ENCODE measurements at places on chromosomes 1 and 21.

GRCh38 chr1:111507411-111508201 lies 4.2 kb upstream of the ADORA3 start:
- peak; percentile 59 for DNase-seq

GRCh38 chr1:155245163-155245524 lies 10.1 kb downstream of the ENTREP3 start:
- DNase-seq: no peak

GRCh38 chr1:194181845-194182244 lies 995.4 kb upstream of the B3GALT2 start:
- DNase-seq: no peak

DNA sequence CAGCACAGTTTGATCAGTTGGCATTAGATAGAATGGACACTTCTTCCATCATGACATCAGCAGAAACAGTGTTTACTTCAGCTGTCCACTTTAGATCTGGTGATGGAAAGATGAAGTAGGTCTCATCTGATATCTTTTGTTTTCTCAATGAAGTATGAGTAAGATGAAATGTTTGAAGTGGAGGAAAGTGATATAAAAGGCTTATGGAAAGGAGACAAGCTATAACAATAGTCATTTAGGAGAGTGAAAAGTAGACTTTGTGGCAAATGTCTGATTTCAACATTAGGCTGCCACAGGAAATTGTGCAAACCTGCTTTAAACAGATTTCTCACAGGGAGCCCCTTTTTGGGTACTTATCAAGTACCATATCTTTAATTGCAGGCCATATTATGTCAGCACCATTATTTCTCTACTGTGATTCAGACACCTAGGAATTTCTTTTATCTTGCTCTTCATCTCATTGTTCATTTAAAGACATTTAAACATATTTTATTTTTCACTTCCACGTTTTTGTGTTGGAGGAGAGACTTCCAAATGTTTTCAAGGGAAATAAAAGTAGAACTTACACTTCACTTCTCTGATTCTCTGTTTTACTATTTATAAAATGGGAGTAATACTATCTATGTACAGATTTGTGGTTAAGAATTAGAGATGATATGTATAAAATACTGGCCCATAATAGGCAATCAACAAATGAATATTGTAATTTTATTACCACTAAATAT lies 18.1 kb downstream of the PDC start:
- no peak for DNase-seq

- DNase-seq: no peak
These were observed 469.8 kb upstream of the OLFM3 start for GRCh38 chr1:102466487-102466886.

DNA sequence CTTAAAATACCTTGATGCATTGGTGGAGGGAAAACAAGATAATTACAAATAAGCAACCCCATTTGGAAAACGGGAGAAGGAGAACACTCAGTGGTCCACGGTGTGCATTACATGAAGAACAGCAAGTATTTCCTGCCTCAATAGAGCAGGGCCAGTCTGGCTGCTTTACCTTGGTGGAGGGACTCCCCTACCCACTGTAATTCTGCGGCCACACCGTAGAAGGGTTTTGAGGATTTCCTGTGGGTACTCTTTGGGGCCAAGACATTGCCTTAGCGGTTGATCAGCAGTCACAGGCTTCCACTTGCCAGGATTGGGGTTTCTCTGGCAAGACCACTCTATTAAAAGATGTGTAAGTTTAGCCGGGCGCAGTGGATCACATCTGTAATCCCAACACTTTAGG lies 16.3 kb upstream of the TMEM54 start:
- no peak for DNase-seq

GRCh38 chr1:117659550-117660270 lies 53.9 kb downstream of the TENT5C start:
- DNase-seq: no peak

GRCh38 chr1:234970401-234970730 lies 158.3 kb downstream of the TOMM20 start:
- no peak for DNase-seq

DNA sequence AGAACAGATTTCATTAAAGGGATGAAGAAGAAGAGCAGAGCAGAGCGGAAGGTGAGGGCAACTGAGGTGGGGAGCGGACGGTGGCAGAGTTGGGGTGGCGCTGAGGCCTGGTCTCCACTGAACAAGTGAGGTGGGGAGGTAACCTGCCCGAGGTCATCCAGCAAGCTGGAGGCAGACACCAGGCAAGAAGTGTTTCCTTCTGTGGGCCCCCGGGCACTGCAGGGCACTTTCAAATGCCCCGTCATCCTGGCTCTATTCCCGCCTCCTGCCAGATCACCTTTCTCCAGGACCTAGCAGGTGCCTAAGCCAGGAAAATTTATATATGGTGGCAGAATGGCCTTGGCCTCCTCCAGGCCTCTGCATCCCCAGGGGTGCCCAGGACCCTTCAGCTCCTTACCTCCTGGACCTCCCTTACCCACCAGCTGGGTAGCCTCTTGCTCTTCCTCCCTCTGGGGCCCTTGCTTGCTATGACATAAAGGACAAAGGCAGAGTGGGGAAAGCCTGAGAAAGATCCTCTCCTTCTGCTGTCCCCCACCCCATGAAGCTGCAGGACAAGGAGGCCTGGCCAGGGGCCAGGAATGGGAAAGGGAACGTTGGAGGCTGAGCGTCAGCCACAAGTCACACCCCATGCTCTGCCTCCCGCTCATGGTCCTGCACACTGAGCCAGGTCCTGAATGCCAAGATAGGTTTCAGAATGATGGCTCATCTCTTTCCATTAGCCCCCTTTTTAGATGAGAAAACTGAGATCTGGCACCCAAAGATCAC lies 29.0 kb downstream of the VWA5B1 start:
- DNase-seq: no peak

DNA sequence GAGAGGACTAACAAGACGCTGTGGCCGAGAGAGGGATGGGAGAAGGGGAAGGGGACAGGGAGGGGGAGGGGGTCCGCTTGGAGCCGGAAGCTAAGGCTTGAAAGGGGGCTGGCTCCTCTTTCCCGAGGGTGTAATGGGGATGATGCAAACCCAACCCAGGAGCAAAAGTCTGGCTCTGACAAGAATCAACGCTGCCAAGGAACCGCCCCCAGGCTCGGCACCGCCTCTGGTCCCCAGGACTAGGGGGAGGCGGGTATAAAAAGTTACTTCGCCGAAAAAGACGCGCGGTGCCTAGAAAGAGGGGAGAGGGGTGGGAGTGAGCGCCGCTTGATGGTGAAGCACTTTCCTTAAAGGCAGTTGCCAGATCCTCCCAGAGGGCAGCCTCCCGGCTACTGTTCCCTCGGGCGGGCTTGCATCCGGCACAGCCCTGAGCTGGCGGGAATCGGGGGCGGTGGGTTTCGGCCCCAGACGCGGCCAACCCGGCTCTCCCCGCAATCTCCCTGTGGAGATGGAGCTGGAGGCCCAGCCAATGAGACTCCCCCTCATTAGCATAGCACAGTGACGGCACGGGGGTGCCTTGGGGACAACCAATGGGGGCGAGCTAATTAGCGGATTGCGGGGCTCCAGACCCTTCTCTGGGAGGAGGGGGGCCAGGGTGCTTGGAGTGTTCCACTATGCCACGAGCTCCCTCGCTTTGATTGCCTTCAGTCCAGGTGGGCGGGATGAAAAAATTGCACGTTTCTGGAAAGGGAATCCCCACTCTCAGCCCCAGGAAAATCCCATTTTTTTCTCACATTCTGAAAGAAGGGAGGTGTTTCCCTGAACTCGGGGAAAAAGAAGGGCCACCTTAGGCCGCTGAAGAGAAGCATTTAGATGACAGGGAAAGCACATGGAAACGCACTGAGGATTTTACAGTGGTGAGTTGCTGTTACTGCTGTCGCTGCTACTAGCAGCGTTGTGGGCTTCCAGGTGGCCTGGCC lies at the start of gene KCNT2:
TSS of gene KCNT2 (minus strand) at position 51 of the 980 bp plus-strand sequence. CDS start 131 bp downstream, outside the sequence.
- DNase-seq: no peak

- DNase-seq: no peak
These were observed 147.6 kb downstream of the DYRK1A start for GRCh38 chr21:37514038-37514667.

DNA sequence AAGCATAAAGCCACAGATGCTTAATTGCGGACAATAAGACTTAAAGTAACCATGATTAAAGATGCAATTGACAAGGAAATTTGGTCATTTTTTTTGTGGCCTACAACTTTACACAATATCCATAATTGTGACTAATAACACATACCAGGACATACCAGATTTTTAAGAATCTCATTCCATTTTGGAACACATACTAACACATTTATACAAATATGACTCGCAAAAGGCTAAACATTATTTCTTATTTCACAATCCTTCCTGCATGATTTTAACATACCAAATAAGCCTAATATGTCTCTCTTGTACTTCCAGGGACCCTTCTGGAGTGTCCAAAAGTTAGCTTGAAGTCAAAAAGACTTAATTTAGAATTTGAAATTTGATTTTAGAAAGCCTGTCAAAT lies 48.8 kb downstream of the DR1 start:
- DNase-seq: no peak

DNA sequence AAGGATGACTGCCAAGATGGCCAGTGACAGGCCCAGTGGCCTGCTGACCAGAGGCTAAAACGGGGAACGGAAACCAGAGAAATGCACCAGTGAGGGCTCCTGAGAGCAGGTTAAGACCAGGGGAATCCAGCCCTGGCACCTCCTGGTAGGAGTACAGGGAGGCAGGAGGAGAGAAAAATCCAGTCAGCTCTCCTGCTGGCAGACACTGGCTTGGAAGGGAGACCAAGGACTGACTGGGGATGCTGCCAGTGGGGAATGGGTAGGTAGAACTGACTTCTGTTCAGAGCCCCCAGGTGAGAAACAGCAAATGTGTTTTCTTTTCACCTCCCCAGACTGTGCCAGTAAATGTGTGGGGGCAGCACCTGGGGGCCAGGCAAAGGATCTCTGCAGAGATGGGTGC lies 27.7 kb upstream of the CRNN start:
- DNase-seq: no peak

- DNase-seq: no peak
These were observed 15.5 kb upstream of the ADAM30 start for GRCh38 chr1:119911775-119912174.

- no peak for DNase-seq
These were observed 27.1 kb downstream of the PCAT6 start for GRCh38 chr1:202837746-202838262.

- no peak for DNase-seq
These were observed 44.3 kb upstream of the HPDL start for GRCh38 chr1:45282351-45282750.

- no peak for DNase-seq
These were observed 15.8 kb downstream of the SYNJ1 start for GRCh38 chr21:32712043-32712442.

GRCh38 chr21:42609811-42610210 lies 43.6 kb upstream of the PDE9A start:
- peak; percentile 26 for DNase-seq

GRCh38 chr1:209354111-209354839 lies 229.2 kb upstream of the CAMK1G start:
- peak; percentile 31 for DNase-seq

GRCh38 chr1:55821234-55821633 lies 606.1 kb upstream of the USP24 start:
- DNase-seq: no peak

DNA sequence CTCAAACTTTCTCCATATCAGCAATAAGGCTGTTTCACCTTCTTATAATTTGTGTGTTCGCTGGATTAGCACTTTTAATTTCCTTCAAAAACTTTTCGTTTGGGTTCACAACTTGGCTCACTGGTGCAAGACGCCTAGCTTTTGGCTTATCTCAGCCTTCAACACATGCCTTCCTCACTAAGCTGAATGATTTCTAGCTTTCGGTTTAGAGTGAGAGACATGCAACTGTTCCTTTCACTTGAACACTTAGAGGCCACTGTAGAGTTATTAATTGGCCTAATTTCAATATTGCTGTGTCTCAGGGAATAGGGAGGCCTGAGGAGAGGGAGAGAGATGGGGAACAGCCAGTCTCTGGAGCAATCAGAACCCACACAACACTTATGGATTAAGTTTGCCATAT lies 41.2 kb upstream of the IFNLR1 start:
- no peak for DNase-seq

GRCh38 chr1:180094705-180095295 lies 59.9 kb upstream of the QSOX1 start:
- no peak for DNase-seq

GRCh38 chr1:162384601-162385279 lies 3.2 kb downstream of the C1orf226 start:
- DNase-seq: no peak

GRCh38 chr1:26340047-26340481 lies 13.9 kb downstream of the CRYBG2 start:
- DNase-seq: no peak
